Pancreas (tissue), 10 donors: ENCODE measurements at places on chromosomes 3 and 15. TPM values are rescaled to one million over a fixed set of nuclear protein-coding genes. Genes with fewer than 3 reads are reported as not detected.
A peak's percentile ranks its signal among the peaks of the same experiment; 100 is the strongest.

AGTR1 gene
- 0.56 TPM for total RNA-seq

TMEM207 gene
- not detected for total RNA-seq

DNASE1L3 gene
- total RNA-seq = 0.37 TPM

MAGEL2 gene
- total RNA-seq = 0.41 TPM

IL5RA gene
- total RNA-seq = 0.14 TPM

CSNK1G1 gene
- total RNA-seq = 7.8 TPM

ACAP2 gene
- 13.3 TPM for total RNA-seq

RBM6 gene
- total RNA-seq = 41.8 TPM

ZNF774 gene
- 3.9 TPM for total RNA-seq

- DNase-seq = no peak
These were observed 37.8 kb upstream of the TASOR start for GRCh38 chr3:56720849-56721248.

DNA sequence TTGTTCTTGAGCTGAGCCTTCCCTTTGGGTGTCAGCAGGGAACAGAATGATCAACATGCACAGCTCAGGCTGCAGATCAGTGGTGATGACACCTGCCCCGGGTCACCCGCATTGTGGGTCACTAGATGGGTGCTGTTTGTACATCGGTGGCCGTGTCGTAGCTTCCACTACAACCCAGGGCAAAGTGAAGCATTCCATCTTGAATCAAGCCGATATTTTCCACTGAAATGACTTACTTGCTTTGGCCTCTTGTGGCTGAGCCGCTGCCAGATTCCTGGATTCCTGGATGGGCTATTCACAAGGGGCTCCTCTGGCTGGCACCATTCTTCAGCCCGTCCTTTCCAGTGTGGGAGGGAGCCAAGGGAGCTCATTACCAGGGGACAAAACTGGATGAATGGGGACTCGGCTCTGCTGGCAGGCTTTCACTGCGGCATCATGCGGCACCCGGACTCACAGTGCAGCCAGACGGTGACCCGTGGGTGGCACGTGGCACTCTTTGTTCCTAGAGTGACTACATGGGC is 65.6 kb downstream of the SLCO3A1 start:
- DNase-seq = no peak

- DNase-seq = no peak
These were observed 111.1 kb upstream of the GBE1 start for GRCh38 chr3:81872566-81872965.

GRCh38 chr15:94582368-94582767 is 351.0 kb downstream of the MCTP2 start:
- DNase-seq = no peak

GRCh38 chr15:68377766-68378165 is 54.2 kb downstream of the ITGA11 start:
- no peak for DNase-seq

DNA sequence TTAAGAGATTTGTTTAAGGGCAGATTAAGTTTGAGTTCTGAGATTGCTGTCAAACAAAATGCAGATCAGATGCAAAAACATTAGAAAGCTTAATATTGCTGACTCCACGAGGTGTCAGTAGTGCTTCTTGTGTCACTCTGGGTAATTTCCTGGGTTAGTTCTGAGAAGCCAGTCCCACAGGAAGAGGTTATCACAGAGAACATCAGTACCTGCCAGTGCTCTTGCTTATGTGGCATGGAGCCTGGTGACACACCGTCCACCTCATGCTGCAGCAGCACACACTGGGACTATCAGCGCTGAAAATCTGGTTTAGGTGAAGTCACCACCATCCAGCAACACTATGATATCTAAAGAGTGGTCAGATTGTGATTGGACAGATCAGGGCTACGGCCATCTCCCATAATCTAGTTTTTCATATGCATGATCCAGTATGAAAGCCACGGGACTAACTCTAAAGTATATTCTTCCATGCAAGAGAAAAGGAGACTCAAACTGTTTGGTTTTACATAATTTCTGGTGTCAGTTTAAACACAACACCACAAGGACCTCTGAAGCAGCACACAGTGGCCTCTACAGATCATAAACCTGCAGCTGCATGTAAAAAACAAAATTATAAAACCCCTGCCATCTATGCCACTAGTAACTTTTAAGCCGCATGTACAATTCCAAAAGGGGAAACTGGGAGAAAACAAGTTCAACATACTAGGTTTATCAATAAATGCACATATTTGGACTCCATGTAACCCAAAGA is 36.1 kb upstream of the MYO5C start:
- DNase-seq = no peak

DNA sequence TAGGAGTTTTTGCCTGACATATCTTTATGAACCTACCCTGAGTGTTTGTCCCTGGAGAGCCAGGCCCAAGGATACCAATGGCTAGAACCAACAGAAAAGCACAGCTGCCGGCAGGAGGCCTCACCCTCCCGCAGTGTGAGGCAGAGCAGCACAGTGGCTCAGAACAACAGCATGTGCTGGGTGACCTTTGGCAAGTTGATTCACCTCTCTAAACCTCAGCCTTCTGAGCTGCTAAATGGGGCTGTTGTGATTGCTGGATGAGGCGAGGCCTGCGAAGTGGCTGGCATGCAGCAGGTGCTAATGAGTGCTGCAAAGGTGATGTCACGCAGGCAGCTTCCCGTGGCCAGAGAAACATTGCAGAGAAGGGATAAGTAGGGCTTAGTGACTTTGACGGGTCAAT is 23.3 kb downstream of the IDH2 start:
- DNase-seq = no peak

DNA sequence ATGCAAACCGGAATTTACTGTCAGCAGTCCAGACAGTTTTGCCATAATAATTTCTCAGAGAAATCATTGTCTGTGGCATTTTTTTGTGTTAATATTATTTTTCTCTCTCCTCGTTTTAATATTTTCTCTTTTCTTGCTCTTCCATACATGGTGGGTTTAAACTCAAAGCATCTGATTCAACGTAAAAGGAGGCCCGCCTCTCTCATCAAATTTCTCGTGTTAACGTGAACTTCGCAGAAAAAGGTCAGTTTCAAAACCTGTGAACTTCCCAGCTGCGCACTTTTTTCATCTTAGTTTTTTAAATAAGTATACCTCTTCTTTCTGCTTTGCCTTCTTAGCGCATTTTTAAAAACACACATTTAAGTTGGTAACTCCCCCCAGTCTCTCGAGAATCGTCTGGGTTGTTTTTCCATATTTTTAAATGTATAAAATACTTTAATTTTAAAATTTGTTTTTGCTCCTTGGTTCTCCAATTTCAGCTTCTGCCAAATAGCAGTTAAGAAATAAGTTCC is 9.1 kb downstream of the SHOX2 start:
- DNase-seq = no peak

GRCh38 chr3:166837535-166837934 is 542.6 kb downstream of the ZBBX start:
- no peak for DNase-seq

DNA sequence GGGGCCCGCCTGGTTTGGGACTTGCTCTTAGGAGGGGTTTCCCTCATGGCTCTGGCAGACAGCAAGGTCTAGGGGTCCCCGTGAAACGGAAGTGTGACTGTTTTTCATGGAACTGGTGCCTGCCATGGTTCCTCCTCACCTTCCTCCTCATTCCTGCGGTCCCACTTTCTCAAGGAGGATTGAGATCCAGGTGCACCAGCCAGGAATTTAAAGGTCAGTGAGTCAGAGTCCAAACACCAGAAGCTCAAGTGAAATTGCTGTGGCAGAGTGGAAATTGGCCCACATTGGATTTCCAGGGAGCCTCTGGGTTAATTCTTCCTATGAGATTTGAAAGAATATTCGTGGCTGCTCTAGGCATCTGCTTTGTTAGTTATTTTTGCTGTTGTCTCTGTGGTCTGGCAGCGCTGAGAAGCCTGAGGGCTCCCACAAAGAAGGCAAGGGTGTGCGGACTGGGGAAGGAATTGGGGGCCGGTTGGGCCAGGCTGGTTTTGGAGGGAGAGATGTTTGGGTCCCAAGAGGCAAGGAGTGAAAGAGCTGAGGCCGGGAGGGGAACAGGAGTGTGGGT is 60.4 kb upstream of the TNFAIP8L3 start:
- no peak for DNase-seq

DNA sequence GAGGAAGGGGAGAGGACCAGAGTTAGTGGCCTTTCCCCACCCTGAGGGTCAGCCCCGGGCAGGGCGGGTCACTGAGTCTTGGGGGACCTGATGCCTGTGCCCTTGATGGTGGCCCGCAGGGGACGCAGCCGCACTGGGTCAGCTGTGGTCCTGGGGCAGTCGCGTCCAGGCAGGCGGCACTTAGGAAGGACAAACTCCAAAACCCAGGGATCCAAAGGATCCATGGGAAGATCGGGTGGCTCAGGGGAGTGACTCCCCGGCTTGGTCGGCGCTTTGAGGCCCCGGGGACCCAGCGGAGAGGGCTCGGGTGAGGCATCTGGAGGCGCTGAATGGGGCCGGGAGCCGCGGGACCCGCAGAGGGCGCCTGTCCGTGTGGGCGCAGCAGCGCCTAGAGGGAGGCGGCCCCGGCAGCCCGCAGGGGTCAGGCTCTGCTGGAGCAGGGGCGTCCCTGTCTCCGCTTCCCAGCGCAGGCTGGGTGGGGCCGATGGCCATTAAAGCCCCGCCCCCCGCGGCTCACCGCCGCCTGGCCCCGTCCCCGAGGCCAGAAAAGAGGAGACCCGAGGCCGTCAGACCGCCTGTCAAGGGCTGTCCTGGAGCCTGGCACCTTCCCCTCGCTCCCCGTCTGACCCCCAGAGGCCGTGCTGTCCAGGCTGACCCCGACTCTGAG is 17.5 kb downstream of the CIDEC start:
- peak; percentile 84 for DNase-seq

DNA sequence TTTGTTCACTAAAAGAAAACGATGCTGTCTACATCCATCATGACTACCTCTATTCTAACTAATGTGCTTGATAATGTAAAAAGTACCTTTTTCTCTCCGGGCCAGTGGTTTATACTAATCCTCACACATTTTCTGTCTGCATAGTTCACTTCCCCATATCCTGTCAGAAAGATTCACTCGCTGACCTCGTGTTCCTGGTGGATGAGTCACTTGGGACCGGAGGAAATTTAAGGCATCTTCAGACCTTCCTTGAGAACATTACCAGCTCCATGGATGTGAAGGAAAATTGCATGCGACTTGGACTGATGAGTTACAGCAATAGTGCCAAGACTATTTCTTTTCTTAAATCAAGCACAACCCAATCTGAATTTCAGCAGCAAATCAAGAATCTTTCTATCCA is 33.8 kb downstream of the COL6A5 start:
- no peak for DNase-seq

- DNase-seq = peak; percentile 38
These were observed 12.6 kb downstream of the PTH1R start for GRCh38 chr3:46890132-46890531.

GRCh38 chr3:100999160-100999559 is 5.9 kb upstream of the ABI3BP start:
- DNase-seq = no peak

GRCh38 chr3:171646357-171647133 is 163.7 kb downstream of the PLD1 start:
- no peak for DNase-seq

DNA sequence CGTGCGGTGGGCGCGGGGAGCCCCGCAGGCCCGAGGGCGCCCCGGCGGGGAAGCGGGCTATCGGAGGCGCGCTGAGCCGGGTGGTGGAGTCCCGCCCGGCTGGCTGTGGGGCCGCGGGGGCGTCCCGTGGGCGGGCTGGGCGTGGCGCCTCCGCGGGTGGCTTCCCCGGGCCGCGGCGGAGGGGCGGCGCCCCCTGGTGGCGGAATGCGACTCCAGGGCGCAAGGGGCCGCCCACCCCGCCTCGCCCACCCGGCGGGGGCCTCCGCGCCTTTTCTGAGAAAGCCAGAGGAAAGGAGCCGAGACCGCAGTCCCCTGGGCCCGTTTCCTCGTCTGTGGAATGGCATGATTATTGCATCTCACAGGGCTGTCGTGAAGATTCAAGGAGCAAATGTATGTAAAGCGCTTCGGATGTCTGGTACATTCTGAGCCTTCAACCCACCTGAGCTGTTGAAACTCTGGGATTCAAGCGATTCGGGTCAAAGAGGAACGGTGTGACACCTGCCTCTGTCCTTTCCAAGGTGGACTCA is 31.9 kb upstream of the RAB6B start:
- DNase-seq = no peak

- no peak for DNase-seq
These were observed 81.2 kb upstream of the ABHD17C start for GRCh38 chr15:80613762-80614365.

GRCh38 chr15:49328941-49329340 is 94.1 kb upstream of the FGF7 start:
- DNase-seq = no peak

DNA sequence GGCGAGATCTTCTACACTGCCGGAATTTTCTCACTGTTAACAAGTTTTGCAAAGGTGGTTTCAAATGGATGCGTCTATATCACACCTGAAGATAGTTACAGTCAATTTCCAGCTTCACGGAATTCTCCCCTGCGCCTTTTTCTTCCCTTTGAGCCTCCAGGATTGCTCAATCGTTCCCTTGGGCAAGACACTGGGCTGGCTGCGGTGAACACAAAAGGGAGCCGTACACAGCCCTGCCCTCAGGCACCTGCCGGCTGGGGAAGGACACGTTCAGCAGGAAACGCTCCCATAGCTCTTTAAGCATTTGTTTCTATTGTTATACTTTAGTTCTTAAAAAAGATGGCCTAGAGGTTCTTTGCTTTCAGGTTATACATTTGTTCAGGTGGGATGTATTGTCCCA is 85.7 kb downstream of the C3orf70 start:
- no peak for DNase-seq

DNA sequence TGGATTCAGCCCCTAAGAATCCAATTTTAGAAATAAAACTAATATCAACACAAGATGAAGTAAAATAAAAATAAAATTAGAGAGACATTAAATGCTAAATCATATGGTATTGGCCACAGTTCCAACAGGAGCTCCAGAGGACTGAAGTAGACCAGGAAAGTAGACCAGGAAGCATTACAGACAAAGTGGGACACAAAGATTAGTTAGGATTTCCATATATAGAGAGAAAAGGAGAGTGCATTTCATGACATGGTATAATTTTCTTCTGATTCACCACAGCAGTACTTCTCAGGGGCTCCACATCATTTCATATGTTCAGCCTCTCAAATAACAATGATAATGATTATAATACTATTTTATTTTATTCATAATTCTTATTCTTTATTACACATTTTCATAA is 18.3 kb downstream of the FGF7 start:
- DNase-seq = no peak

DNA sequence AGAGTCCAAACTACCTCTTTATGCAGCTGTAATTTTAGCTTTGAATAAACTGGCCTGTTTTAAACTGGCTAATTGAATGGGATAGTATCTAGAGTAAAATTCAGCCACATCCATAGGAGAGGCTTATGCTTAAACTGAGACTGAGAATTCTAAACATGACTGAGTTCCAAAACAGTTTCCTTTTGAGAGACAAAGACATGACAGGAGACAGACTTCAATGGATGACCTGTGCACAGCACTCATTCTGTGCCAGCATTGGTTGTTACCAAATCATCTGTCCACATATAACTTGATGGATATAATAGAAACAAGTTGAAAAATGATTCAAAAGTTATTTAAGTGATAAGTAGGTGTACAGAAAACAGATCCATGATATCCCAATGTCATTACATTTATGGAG is 20.9 kb downstream of the IL12A start:
- DNase-seq = no peak
